ENCODE measurements at places on chromosomes 11 and 22.

GRCh38 chr11:43467958-43468357 lies 109.2 kb downstream of the TTC17 start:
- DNase-seq: no peak

DNA sequence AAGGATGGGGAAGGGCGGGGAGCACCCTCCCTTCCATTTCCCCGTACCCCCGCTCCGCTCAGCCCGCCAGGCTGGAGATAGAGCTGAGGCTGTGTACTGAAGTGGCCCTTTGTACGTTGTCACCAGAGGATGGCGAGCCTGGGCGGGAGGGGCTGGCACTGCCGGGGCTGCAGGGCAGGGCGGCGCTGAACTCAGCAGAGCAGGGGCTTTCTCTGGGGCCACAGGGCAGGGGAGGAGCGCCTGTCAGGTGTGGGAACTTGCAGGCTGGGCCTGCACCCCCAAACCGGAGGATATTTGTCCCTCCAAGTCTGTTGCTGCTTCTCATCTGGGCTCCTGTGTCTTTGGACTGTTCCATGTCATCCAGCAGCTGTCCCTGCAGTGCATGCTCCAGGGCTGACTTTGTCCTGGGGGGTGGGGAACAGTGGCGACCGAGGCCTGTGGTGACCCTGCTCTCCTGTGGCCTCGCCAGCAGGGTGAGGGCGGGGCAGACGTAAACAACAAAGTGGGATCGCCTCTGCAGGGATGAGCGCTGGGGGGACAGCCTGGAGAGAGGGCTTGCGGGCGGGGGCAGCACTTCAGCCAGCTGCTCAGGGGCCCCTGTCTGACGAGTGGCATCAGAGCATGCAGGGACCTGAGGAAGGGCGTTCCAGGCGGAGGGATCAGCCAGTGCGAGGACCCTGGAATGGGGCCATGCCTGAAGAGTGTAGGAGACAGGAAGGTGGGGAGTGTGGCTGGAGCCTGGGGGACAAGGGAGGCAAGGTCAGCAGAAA lies 13.1 kb downstream of the MGAT3 start:
- DNase-seq: peak; percentile 80

DNA sequence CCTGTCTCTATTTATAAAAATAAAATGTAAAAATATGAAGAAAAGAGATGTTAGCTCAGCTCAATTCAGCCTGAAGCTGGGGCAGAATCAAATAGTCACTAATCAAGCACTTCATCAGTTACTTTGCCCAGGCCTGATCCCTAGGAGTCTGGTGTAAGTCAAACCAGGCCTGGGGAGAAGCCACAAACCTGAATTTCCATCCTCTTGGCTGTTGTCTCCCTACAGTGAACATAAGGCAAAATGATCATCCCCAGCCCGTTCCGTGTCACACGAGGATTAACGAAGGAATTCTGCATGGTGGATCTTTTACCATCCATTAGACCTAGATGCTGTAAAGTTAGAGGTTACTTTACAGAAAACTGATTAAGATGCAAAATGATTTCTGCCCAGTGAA lies 6.5 kb upstream of the NAALADL1 start:
- DNase-seq: no peak

- DNase-seq: no peak
Measured at GRCh38 chr11:107598225-107599139, 7.5 kb downstream of the ELMOD1 start.

- no peak for DNase-seq
Measured at GRCh38 chr11:90309693-90310092, 86.8 kb upstream of the CHORDC1 start.

- no peak for DNase-seq
Measured at GRCh38 chr22:39106326-39106725, 9.3 kb downstream of the APOBEC3H start.

DNA sequence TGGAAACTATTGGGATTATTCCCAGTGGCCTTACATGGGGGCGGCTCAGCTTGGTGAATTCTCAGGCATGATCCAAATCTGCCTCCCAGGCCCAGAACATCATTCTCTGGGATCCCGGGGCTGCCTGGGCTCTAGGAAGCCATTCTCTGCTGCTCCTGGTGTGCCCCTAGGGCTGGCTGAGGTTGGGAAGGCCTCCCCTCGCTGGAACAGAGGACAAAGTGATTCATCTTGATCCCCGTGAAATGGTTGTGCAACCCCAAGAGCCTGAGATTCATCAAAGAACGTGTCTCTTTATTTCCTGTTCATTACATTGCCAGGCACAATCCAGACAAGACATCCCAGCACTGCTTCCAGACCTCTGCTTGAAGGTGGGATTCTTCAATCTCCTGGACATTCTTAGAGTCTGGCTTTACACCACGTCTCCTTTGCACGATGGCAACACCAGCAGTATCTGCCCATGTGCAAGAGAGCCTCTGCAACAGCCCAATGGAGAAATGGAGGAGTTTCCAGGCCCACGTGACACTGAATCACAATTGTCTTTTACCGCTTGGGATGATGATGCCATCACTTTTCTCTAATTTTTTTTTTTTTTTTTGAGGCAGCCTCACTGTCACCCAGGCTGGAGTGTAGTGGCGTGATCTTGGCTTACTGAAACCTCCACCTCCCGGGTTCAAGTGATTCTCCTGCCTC lies 52.3 kb downstream of the TST start:
- DNase-seq: no peak

DNA sequence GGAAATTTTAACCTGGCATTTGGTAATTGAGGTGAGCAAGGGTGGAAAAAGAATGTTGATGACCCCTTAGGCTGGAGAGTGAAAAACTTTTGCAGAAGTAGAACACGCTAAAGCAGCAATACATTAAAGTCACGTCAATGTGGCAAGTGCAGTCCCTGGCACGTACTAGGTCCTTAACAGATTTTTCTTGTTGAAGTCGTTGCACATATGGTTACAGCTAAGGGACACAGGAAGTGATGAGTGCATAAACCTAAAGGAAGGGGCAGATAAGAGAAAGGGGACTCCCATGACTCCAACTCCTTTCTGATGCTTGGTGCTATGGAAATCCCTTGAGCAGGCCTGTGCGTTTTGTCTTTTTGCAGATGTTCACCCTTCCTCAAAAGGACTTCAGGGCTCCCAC lies 1.2 kb downstream of the ACCS start:
- no peak for DNase-seq

DNA sequence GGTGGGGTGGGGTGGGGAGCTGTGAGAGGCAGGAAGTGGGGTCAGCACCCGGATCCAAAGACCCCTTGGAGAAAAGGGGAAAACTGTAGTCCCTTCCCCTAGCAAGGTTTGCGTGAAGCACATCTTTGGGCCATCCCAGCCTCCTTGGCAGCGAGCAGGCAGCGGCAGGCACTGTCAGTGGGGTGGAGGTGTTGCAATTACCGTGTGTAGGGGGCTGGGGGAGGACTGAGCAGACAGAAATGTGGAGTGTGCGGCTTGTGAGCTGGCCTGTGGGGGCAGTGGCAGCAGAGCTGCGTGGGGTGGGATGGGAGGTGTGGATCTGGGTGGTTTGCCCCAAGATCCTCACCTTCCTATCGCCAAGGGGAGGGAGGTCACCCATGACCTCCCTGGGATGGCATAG lies 16.4 kb downstream of the DAGLA start:
- DNase-seq: no peak

- no peak for DNase-seq
Measured at GRCh38 chr11:98003606-98004371, 1017.0 kb upstream of the CNTN5 start.

- DNase-seq: no peak
Measured at GRCh38 chr22:32823024-32823730, 21.7 kb downstream of the TIMP3 start.

- DNase-seq: no peak
Measured at GRCh38 chr11:114622858-114623257, 27.3 kb upstream of the NXPE4 start.

Data from midbrain (tissue), 1 donor.